ENCODE measurements at places on chromosomes 11 and 22.

DNA sequence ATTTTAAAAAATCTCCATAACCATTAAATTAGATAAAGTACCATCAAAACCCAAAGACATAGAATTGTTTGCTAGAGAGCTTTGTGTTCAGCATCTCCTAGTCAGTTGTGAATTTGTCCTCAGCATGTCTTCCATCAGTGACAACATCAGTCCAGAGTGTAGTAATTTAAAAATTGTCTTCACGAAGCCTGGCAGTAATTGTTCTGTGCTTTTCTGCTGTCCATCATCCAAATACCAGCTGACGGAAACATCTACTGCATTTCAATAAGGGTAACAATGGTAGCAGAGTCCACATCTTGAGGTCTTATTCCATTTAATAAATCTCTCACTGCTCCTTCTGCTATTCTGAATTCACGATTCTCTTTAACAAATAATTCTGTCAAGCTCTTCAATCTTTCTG is 121.5 kb downstream of the ATXN10 start:
- DNase-seq, result no peak

GRCh38 chr11:27473017-27473406 is 422 bp upstream of the LGR4 start:
- no peak for DNase-seq

DNA sequence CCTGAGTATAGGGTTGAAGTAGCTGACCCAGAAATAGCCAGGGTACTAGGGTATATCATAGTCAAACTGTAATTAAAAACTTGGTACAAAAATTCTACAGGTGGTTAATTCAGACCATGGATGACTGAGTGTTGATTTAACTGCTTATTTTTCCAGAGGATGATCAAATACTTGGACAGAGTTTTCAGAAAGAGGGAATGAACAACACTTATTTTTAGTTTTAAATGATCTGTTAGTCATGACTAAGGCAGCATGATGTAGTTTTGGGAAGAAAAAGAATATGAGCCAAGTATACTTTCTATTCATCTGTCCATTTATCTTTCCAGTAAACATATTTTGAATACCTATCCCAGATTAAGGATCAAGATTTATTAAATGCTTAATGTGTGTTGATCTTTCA is 19.8 kb upstream of the CCDC89 start:
- DNase-seq, result no peak

DNA sequence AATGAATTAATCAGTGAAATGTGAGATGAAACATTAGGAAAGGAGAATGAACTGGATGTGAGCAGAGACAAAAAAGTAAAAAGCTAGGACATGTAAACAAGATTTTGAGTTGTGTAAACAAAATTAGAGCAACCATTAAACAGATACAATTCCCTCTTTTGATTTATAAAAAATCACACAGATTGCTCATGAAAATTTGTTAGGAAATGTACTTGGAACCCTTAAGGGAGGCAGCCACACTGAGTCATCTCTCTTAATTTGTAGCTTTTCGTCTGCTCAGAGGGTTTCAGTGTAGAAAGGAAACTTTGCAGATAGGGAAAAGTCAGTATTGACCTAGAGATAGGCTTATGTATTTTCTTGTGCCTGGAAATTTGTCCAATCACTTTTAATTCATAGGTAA is 49.6 kb upstream of the ME3 start:
- DNase-seq, result no peak

- no peak for DNase-seq
These were observed 109.8 kb downstream of the ATXN10 start for GRCh38 chr22:45781459-45781858.

DNA sequence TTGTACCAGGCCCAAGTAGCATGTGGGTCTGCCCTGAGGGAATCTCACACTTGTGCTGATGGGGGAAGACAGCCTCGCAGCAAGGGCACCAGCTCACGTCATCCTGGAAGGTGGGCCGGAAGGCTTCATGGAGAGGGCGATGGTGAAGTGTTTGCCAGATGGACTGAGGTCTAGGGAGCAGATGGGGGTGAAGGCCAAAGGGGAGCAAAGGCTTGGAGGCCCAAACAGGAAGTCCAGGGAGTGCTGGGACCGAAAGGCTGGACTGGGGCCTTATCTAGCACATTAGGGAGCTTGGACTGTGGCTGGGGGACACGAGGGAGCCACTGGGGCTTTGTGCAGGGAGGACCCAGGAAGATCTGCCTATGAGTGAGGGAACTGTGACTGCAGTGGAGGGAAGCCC is 1.2 kb upstream of the TNFRSF13C start:
- DNase-seq, result no peak

DNA sequence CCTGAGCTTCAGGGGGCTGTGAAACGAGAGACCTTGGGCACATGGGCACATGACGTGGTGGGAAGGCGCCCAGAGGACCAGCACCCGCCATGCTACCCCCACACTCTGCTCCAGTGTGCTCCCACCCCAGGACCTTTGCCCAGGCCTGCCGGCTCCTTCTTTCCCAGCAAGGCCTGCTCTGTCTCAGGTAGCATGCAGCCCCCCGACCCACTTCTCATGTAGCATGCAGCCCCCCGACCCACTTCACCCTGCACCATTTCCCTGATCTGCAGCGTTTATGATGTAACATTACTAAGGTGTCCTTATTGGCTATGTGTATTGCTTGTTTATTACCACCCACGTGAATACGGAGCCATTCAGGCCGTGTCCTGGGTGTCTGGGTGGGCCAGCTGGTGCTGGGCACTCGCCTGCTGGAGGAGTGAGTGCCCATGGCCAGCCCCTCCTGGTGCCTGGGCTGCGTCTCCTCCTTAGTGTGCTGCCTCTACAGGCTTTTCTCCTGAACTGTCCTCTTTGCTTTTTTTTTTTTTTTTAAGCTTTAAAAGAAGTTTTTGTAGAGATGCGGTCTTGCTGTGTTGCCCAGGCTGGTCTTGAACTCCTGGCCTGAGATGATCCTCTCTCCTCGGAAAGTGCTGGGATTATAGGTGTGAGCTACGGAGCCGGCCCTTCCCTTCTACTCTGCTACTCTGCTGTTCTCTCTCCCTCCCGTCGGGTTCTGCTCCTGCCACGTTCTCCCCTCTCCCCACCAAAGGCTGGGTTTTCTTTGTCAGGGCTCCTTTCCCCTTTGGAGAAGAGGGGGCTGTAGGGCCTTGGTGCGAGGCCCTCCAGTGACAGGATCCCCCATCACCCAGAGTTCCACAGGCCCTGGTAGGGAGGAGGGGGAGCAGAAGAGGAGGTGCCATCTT is 29.4 kb downstream of the LRP5 start:
- no peak for DNase-seq

DNA sequence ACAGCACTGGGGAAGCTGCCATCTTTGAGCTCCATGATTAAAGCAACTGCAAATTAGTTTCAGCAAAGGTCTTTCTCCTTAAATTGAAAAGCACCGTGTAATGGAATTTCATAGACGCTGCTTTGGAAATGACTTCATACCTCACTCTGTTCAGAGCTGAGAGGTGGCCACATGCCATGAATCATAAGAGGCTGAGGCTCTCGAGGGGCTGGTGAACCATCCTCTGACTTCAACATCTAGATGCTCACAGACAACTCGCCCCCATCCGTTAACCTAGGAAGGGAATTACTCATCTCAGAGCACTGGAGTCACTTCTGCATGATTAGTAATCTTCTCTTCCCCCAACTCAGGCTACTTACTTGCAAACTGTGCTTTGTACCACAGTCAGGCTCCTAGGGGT is 122.3 kb downstream of the RCN1 start:
- peak; percentile 58 for DNase-seq

DNA sequence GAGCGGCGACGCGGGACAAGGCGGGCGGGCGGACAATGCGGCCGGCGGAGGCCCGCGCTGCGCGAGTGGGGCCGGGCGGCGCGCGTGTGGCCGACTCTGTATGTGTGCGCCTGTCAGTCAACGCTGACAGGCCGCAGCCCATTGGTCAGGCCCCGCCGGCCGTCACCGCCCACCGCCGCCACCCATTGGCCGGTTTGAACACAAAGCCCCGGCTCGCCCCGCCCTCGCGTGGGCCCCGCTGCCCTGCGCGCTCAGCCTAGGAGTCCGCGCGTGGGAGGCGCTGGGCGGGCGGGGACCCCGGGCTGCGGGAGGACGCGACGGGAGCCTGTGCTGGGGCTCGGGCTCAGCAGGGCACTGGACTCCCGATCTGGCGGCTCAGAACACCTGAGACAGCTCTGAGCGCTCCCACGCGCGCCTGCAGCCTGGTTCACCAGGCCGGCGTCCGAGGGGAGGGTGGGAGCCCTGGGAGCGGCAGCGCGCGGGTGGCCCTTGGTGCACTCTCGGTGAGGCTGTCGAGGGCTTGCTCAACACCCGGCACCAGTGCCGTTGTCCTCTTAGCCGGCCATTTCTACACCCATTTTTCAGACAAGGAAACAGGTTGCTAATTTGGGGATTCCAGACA is at the start of gene SUN2:
Gene SUN2 (minus strand): TSS at position 88 of the 622 bp plus-strand sequence. CDS start 3,370 bp downstream, outside the sequence.
- DNase-seq, result peak; percentile 93

- DNase-seq, result no peak
These were observed 69.0 kb upstream of the ZBED5 start for GRCh38 chr11:10926801-10927211.

- no peak for DNase-seq
These were observed 52.4 kb upstream of the CD5 start for GRCh38 chr11:61049859-61050258.

DNA sequence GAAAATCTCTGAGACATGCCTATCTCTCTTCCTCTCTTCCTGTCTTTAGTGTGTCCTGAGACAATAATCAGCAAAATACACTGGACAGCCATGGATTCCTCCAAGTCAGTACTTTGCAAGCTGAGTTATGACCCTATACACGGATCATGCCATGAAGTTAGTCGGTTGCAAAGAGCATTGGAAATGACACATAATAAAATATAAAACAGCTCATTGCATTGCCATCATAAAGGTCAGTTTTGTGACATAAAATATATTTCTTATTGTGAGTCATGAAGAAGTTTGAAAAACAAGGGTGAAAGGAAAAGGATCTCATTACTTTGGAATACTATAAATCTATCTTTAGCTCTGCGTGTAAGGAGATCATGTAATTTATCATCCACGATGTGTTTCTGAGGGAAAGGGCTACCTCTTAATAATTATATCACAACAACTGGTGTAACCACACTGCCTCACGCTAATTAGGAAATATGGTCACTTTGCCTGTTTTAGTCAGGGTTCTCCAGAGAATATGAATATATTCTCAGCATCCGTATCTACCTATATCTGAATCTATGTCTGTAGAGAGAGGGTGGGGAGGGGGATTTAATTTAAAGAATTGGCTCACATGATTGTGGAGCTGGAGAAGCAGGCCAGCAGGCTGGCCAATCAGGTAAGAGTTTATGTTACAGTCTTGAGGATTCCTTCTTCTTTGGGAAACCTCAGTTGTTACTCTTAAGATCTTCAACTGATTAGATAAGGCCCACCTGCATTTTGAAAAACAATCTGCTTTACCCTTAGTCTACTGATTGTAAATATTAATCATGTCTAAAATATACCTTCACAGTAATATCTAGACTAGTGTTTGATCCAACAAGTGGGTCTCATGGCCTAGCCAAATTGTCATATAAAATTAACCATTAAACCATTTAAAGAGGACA is 198.8 kb downstream of the FAT3 start:
- DNase-seq, result no peak
